Endothelial cell (in vitro differentiated cells): ENCODE measurements at places on chromosomes 11 and 22.

- DNase-seq, result no peak
Measured at GRCh38 chr11:112087212-112087611, 539 bp downstream of the SDHD start.

DNA sequence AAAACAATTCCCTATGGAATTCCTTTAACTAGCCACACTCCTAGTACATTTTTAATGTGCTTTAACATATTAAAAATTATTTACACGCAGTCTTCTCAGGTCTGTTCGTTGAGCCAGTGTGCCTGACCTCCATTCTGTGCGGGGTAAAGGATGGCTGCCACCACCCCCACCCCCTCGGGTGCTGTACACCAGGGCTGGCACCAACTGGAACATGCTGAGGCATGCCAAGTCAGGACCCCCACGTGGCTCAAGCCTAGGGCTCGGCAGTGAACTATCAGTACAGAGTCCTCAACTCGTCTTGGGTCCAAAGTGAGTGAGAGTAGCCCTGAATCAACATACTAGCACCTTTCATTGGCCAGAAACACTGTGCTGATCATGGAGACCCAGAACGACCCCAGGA, 32.5 kb upstream of the PHF21B start:
- no peak for DNase-seq

- DNase-seq, result no peak
Measured at GRCh38 chr11:130646881-130647280, 198.4 kb downstream of the ADAMTS15 start.

DNA sequence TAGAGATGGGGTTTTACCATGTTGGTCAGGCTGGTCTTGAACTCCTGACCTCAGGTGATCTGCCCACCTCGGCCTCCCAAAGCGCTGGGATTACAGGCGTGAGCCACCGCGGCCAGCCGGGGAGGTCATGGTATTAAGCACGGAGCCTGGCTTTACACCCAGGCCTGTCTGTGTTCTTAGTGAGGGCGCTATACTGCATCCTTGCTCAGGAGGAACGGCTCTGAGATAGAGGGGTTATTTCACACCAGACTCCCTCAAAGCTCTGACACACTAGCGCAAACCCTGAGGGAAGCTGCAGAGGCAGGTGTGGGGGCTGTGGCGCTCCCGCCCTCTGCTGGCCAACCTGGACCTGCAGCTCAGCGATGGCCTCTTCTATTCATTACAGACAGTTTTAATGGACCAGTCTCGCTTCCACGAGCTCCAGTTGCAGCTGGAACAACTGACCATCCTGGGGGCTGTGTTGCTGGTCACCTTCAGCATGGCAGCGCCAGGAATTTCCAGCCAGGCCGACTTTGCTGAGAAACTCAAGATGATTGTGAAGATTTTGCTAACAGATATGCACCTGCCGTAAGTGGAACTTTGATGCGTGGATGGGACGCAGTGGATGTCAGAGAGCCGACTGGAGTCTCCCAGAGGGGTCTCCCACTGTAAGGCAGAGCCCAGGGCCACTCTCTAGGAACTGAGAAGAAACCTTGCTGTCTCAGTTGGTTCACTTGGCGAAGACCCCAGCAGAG, 26.2 kb downstream of the TCP11L1 start:
- DNase-seq, result peak; percentile 77

DNA sequence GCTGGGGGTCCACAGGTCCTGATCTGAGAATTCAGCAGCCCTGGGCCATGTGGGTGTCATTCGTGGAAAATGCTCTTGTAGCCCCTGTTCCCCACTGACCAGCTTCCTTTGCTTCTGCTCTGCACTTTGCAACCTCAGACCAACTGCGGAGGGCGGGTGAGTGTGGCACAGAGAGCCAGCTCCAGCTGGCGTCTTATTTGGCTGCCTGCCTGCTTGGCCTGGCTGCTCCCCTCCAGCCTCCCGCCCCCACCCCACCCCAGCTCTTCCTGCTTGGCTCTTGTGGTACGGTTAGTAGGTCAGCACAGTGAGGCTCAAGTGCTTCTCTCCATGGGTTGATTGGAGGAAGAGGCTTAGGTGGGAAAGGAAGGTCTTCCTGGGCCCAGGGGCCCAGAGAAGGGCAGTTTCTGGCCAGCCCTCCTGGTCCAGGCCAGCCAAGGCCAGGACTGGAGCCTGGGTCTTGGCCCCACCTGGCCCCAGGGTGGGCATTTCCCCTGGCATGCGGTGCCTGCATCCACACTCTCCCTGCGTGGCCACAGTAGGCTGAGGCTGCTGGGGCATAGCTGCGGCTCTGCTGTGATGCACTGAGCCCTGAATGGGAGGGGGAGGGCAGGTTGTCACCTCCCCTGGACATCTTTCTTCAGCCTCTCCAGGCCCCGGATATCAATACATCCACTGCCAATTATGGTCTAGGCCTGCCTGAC, 26.5 kb downstream of the MYO7A start:
- no peak for DNase-seq
